Hypothalamus (tissue), 51 donors: ENCODE measurements at places on chromosomes 16 and 17.

DNA sequence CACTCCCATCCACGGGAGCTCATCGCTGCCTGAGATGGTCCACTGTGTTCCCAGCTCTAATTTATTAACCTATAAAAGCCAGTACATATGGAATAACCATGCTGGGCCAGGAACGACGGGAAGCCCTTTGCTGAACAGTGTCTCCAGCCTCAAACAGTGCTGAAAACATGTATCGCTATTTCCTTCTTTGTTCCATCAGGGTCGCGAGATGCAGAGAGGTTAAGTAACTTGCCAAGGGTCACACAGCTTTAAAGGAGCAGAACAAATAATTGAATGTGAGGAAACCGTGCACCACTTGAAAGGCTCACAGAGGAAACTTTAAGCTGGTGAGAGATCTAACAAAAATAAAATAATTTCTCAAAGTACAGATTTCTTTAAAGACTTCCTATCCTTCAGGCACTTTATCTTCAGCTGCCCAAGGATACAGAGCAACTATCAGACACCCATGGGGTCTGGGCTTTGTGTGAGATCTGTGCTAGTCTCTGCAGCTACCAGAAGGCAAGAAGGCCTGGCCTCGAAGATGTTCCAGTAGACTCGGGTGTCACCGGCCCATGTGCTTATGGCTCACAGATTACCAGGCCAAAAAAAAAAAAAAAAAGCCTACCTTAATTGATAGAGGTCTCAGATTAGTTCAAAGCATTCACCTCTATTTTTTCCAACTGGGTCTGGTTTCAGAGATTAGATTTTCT is 207.8 kb upstream of the FOXF1 start:
- no peak for DNase-seq

DNA sequence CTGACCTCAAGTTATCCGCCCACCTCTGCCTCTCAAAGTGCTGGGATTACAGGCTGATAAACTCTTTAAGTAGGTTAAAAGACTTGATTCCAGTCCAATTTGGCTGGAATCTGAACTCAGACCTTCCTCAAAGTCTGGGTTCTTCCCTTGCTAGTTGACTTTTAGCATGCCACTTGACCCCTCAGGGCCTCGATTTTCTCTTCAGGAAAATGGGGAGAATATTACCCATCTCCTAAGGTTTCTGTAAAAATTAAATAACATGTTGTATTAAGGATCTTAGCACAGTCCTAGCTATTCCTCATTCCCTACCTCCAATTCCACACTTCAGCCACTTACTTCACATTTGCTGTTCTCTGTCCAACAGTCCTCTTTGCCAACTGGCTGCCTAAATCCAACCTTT is 1.9 kb downstream of the GTF3C1 start:
- no peak for DNase-seq

- no peak for DNase-seq
Observed at GRCh38 chr17:247767-248166, 66.3 kb upstream of the DOC2B start.

DNA sequence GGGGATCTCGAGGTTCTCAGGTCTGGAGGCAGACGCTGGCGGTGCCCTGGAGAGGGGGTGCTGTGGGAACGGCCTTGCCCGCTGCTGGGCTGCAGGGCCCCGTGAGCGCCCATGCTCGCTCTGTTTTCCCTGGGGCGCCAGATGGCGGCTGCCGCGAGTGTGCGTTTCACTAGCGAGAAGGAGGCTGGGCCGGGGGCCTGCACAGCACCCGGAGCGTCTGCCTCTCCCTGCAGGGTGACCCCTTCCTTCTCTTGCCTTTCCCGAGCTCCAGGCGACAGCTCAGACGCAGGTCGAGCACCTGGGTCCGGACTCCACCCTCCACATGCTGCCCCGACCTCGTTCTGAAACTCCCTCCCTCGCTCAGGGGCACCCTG is 2.7 kb downstream of the TELO2 start:
- DNase-seq = no peak

- no peak for DNase-seq
Observed at GRCh38 chr17:78498848-78499247, 78.3 kb downstream of the DNAH17 start.

- no peak for DNase-seq
Observed at GRCh38 chr17:40356990-40357881, 7.3 kb downstream of the GJD3 start.

DNA sequence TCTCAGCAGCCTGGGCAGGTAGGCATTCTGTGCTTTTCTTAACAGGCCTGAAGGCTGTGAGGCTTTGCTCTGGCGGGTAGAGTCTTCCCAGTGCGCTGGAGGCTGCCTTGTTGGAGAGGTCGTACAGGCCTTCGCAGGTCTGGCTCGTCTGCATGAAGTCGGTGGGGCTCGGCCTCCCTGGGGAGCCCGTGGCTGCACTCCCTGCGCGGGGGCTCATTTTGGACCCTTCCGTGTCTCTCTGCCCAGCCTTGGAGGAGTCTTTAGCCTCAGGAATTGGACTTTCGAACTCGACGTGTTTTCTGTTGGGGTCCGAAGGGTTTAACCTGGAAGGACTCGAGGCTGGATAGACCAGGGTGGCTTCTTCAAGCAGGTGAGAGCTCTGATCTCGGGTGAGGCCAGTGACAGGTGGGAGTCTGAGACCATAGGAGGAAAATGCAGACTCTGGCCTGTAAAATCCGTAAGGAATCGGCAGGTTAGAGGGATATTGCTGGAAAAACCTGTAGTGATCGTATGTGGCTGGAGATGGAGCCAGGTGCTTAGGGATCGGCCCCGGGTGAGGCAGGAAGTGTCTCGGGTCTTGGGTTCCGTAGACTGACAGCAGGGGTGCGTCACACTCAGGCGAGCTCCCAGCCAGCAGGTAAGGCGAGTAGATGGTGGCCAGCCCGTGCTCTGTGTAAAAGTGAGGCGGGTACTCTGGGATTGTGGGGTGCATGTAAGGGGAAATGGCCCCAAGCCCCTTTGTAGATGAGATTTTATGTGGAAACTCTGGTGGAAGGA is 8.6 kb downstream of the ZNF750 start:
- DNase-seq = no peak

DNA sequence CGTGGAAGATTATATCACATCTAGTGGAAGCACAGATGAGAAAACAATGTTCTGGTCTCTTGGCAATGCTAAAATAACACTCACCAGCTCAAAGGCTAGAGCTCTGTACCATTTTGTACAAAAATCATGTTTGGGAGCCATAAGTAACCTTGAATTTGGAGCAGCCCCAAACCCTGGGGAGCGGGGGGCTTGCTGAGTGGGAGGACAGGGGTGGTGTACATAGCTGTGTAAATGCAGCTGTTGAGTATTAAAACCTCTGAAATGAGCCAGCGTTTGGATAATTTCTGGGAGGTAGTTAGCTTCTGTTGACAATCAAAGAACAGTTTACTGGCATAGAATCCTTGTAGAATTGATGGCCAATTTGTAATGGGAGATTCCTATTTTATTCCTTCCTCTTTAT is 4.3 kb downstream of the MYH8 start:
- DNase-seq = no peak

DNA sequence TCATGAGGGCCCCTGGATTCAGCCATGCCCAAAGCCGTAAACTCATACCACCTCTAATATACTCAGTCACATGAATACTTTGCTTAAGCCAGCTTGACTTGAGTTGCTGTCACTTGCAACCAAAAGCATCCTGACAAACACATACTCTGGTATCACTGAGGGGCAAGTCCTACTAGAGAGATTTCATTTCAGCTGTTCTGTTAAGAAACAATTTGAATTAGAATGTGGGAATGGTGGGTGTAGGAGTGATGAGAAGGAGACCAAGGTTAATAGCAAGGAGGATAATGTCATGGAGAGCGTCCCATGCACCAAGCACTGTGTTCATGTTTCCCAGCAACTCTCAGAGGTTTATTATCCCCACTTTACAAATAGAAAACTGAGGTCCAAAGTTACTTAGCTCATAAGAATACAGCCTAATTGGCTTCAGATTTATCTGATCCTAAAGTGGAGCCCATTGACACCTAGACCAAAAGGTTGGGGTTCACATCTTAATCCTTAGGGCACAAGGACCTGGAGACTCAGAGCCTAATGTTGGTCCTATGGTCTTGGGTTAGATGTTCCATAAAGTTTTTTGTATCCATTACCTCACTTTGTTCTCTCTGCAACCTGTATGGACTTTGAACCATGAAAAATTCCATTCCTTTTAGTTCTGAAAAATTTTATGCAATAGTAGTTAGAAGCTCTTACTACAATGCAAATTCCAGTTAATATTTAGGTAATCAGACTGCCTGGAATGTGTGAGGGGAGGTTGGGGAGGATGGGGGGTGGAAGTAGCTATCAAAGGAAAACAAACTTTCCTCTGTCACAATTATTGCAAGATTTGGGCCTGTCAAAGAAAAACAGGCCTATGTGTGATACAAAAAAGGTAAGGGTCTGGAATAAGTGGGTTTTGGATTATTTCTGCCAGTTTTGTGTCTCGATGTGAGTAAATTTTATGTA is 105.9 kb downstream of the IRX3 start:
- no peak for DNase-seq

- DNase-seq = no peak
Observed at GRCh38 chr17:27741971-27742575, 58.3 kb downstream of the NOS2 start.

GRCh38 chr17:51035431-51035830 is 85.2 kb downstream of the SPAG9 start:
- DNase-seq = no peak

DNA sequence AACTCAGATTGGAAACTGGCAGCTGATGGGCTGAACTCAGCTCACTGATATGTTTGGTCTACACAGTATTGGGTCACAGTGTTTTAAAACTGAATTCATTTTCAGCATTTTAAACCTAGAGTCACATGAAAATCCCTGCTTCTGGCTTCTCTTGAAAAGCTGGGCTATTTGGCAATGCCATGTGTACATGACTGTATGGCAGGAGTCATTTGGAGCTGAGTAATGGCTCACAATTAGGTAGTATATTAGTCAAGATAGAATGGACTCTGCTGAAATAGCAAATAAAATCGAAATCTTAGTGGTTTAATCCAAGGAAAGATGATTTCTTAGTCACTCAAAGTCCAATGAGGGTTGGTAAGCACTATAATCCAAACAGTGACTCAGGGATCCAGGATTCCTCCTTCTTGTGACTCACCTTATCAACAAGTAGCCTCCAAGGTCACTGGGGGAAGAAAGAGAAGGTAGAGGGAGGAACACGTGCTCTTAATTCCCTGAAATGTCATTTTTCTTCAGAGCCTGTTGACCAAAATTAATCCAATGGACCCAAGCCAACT is 13.9 kb upstream of the PMP22 start:
- no peak for DNase-seq

DNA sequence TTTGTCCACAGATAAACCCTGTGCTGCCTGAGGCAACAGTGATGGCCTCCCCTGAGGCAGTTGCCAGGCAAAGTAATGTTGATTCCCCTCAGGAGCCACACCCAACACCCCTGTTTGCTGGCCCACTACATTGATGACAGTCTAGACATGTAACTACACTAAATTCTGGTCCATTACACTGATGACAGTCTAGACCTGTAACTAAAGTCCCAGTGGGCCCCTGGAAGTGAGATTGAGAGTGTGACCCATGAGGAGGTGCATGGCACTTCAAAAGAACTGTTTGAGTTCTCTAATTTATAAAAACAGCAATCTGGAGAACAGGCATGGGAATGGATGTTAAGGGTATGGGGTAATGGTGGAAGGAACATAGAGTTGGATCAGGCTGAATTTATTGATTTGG is 8.9 kb downstream of the CCL4 start:
- DNase-seq = no peak

DNA sequence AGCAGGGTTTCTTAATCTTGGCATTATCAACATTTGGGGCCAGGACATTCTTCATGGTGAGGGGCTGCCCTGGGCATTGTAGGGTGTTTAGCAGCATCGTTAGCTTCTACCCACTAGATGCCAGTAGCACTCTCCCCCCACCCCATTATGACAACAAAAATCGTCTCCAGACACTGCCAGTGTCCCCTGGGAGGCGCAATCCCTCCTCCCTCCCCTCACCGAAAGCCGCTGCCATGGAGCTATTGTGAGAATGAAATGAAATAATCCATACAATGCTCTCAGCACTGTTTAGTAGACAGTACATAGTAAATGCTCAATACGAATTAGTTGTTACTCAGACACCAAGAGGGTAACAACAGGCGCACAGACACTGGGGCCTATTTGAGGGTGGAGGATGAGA is 502.9 kb downstream of the NPIPA7 start:
- no peak for DNase-seq

DNA sequence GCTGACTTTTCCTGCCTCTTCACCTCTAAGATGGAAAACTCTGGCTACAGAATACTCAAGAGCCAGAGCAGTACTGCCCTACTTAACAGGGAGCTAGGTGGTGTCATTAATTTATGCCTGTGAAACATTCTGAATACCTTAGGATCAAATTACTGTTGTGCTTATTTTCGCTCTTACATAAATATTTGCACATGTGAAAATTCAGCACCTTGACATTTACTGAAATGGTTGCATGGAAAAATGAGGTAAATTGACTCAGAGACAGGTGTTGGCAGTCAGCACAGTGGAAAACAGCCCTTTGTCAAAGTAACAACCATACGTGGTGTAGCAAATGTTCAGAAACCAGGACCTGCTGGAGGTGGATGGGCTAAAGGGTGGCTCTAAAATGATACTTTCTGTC is 193.6 kb downstream of the CDH8 start:
- DNase-seq = no peak

GRCh38 chr17:49977463-49978389 is 8.7 kb downstream of the DLX4 start:
- DNase-seq = no peak

- DNase-seq = no peak
Observed at GRCh38 chr16:69326172-69326873, 4.1 kb downstream of the PDF start.

GRCh38 chr16:66894948-66895688 is 14.8 kb downstream of the PDP2 start:
- DNase-seq = peak; percentile 32

- no peak for DNase-seq
Observed at GRCh38 chr16:4064950-4065352, 51.3 kb downstream of the ADCY9 start.

GRCh38 chr16:35689764-35690163 is 2230.4 kb downstream of the TP53TG3F start:
- no peak for DNase-seq

GRCh38 chr16:89796104-89796503 is 20.3 kb downstream of the FANCA start:
- DNase-seq = no peak

DNA sequence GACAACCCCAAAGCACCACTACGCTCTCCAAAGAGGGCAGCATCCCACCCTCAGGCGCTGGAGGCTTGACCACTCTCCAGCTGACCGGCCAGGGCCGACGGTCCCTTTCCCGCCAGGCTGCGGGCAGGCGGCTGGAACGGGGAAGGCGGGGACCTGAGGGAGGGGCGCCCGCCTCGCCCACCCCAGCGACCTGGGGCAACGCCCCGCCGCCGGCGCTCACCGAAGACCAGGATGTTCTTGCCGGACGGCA is 431 bp downstream of the DYNC1LI2 start:
- DNase-seq = peak; percentile 47

DNA sequence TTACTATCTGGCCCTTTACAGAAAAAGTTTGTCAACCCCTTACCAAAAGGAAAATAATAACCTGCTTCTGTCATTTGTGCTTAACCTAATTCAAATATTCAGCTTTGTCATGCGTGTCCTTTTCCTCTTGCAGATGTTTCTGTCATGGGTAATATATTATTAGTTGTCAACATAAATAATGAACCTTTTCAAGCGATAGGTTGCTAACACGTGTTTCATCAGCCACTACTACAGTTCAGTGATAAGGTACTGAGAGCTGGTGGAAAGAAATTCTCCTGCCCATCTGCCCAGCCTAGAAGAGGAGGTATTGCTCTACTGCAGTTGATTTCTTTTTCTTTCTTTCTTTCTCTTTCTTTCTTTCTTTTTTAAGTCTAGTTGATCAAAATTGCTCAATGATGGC is 12.0 kb upstream of the SRSF1 start:
- DNase-seq = no peak

- no peak for DNase-seq
Observed at GRCh38 chr16:73670836-73671820, 623.2 kb upstream of the ZFHX3 start.
